HepG2 (cell line): ENCODE measurements at places on chromosomes 7 and 10.

- DNase-seq = no peak
- H3K4me3 ChIP-seq = no peak overlapping the region
- H3K4me1 ChIP-seq = no peaks in the 10 kb centered on the region
- H3K27ac ChIP-seq = no peak overlapping the region
Observed at GRCh38 chr7:33854178-33854577, 51.2 kb upstream of the BMPER start.

DNA sequence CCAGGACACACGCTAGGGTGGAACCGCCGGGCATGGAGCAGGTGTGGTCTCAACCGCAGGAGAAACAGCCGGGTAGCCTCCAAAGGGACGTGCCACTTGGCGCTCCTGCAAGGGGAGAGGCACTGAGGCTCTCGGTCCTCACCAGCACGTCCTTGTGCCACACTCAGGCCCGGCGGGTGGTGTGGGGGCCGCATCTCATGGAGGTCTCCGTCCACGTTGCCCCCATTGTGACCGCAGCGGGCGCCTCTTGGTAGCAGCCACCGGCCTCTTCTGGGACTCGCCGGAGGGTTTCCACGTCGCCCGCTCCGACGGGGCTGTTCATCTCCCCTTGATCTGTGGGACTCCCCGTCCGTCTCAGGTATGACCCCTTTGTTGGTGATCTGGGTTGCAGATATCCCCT is 49.2 kb upstream of the ELFN1 start:
- H3K4me1 ChIP-seq = no peaks in the 10 kb centered on the region
- no peak for DNase-seq
- no peaks in the 10 kb centered on the region for H3K36me3 ChIP-seq
- peaks cover 19% of the 10 kb centered on the region for H3K27me3 ChIP-seq
- no peak overlapping the region for H3K4me3 ChIP-seq

GRCh38 chr7:121195874-121196273 is 132.9 kb upstream of the WNT16 start:
- H3K36me3 ChIP-seq = no peaks in the 10 kb centered on the region
- no peak for DNase-seq
- no peak overlapping the region for H3K4me3 ChIP-seq
- no peak overlapping the region for H3K27ac ChIP-seq
- H3K4me1 ChIP-seq = no peaks in the 10 kb centered on the region

DNA sequence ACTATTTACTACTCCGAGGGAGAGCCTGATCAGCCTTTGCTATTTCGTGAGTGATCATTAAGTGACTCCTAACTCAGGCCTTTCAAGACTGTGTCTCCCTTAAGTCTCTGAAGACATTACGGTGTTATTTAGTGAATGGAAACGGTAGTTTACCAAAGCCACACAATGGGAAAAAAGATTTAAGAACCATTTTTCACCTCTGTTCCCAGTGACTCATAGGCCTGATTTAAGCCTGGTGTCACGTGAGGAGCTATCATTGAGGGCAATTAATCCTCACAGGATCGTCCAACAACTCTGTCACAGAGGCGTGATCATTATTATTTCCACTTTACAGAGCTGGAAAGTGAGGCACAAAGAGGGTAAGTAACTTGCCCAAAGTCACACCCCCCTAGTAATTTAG is 20.3 kb downstream of the C10orf90 start:
- no peak overlapping the region for H3K27ac ChIP-seq
- no peak overlapping the region for H3K4me3 ChIP-seq
- no peaks in the 10 kb centered on the region for H3K36me3 ChIP-seq
- no peak for DNase-seq
- H3K4me1 ChIP-seq = no peaks in the 10 kb centered on the region

GRCh38 chr7:45881759-45882464 is 6.4 kb upstream of the IGFBP1 start:
- peaks cover 84% of the 10 kb centered on the region for H3K4me1 ChIP-seq
- peak; percentile 98 for DNase-seq
- no peaks in the 10 kb centered on the region for H3K27me3 ChIP-seq
- H3K4me3 ChIP-seq = no peak overlapping the region
- H3K27ac ChIP-seq = peak overlapping the region; percentile 93

GRCh38 chr7:131625817-131626372 is 69.5 kb upstream of the PODXL start:
- no peak overlapping the region for H3K4me3 ChIP-seq
- no peaks in the 10 kb centered on the region for H3K4me1 ChIP-seq
- peaks cover 26% of the 10 kb centered on the region; the same call in 2 of the 3 replicates for H3K27me3 ChIP-seq
- no peak overlapping the region for H3K27ac ChIP-seq

- H3K4me1 ChIP-seq = peaks cover 41% of the 10 kb centered on the region
- no peaks in the 10 kb centered on the region for H3K27me3 ChIP-seq
- no peak overlapping the region for H3K4me3 ChIP-seq
- peak; percentile 46 for DNase-seq
- H3K27ac ChIP-seq = no peak overlapping the region
- no peaks in the 10 kb centered on the region for H3K36me3 ChIP-seq
Observed at GRCh38 chr10:93081834-93082233, 8.1 kb downstream of the CYP26A1 start.

- H3K4me3 ChIP-seq = no peak overlapping the region
- H3K27me3 ChIP-seq = no peaks in the 10 kb centered on the region
- no peak for DNase-seq
- H3K27ac ChIP-seq = no peak overlapping the region
- no peaks in the 10 kb centered on the region for H3K4me1 ChIP-seq
- H3K36me3 ChIP-seq = no peaks in the 10 kb centered on the region
Observed at GRCh38 chr7:18235819-18236218, 208.2 kb upstream of the PRPS1L1 start.

DNA sequence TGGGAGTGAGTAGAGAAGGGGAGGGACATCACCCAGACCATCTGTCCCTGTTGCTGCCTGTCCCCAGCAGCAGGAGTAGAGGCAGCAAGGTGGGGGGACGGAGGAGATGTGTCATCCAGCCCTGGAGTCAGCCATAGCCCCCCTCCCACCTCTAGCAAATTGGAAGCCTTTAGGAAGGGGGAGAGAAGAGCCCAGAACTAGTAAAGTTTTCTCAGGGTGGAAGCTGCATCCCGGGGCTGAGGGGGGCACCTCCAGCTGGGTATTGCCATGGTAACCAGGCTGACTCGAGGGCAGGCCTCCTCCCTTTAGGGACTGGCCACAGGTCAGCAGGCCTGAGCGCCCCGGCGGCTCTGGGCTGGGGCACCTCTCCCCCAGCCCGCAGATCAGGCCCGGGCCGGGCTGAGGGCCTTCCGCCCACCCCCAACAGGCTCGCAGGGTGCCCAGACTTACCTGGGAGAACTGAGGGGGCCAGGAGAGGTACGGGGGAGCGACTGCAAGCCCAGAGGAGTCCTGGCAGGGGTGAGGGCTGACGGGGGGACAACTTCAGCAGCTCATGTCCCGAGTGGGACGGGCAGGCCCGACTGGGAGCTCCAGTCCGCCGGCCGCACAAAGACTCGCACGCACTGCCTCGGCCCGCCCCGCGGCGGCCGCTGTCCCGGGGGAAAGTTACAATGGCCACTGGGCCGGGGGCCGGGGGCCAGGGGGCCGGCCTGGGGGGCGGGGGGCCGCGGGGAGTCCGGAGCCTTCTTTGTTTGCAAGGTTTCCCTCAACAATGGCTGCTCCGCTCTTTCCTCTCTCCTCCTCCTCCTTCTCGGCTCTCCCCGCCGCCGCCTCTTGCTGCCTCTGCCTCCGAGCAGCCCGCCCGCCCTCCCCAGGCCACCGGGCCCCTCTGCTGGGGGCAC is 6.0 kb downstream of the LDB1 start:
- H3K27ac ChIP-seq = peak overlapping the region; percentile 60

DNA sequence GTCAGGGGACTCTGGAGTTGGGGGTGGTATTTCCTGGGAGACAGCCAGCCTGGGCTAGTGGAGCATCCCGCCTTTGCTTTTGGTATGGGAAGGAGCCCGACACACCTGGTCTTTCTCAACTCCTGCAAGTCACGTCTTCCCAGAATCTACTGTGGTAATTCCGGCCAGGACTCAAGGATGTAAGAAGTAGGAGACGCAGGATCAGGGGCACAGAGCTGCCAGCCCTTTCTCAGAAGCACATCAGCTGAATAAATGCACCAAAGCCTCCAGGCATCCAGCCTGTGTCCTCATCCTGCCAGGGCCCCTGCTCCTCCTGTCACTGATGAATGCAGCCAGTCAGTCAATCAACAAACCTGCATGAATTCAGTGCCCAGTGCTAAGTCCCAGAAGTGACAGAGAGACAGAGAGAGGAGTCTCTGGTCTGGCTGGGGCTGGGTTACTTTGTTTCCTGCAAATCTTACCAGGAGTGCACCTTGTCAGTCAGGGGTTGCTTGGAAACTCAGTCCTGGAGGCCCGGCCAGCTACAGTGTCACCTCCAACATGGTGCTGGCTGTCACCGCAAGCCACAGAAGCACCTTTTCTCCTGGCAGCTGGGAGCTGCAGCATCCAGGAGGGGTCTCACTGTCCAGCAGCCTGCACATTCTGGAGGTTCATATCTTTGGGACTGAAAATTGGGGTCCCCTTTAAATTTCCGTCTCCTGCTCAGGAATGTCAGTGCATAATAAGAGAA is 101.8 kb downstream of the PTPRE start:
- H3K4me1 ChIP-seq = no peaks in the 10 kb centered on the region
- H3K36me3 ChIP-seq = no peaks in the 10 kb centered on the region
- no peak overlapping the region for H3K4me3 ChIP-seq
- DNase-seq = no peak
- peaks cover 42% of the 10 kb centered on the region for H3K27me3 ChIP-seq

GRCh38 chr7:130269318-130269694 is 2.6 kb downstream of the CPA2 start:
- no peak for DNase-seq
- H3K36me3 ChIP-seq = no peaks in the 10 kb centered on the region
- peaks cover 8% of the 10 kb centered on the region; the same call in 2 of the 3 replicates for H3K27me3 ChIP-seq
- H3K4me3 ChIP-seq = no peak overlapping the region
- no peak overlapping the region for H3K27ac ChIP-seq
